SW480 (cell line): ENCODE measurements at places on chromosomes 2 and 18.

DNA sequence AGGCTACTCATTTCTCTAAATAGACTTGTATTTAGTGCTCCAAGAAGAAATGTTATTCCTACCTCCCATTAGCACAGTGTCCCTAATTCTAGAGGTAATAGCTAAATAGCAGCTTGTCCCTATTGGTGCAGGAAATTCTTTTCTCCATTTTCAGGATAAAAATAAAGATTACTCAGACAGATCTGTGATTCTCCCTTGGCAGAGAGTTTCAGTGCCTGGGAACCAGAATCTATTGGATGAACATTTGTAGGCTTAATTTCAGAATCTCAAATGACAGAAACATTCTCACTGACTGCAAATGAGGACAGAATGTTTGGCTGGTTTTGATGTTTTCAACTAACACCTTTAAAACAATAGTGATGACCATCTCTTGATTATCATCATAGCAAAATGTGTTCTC, 33.3 kb upstream of the LGALSL start:
- DNase-seq: no peak

DNA sequence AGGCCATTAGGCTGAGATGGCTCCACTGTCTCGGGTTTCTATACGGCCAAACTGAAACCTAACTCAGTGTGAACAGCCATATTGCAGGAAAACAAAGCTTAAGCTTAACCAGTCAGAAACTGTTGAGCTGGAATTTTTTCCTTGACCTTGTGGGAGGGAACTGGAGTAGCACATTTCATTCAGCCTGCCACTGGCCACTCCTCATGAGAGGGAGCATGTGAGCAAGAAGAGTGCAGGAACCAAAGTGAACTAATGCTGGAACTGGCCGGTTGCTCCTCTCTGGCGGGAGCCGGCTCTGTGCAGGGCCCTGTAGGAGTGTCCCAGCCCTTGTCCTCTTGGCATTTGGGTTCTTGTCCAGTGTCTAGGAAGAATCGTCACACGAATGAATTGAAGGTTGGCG, 5.9 kb upstream of the POLE4 start:
- DNase-seq: peak; percentile 27

DNA sequence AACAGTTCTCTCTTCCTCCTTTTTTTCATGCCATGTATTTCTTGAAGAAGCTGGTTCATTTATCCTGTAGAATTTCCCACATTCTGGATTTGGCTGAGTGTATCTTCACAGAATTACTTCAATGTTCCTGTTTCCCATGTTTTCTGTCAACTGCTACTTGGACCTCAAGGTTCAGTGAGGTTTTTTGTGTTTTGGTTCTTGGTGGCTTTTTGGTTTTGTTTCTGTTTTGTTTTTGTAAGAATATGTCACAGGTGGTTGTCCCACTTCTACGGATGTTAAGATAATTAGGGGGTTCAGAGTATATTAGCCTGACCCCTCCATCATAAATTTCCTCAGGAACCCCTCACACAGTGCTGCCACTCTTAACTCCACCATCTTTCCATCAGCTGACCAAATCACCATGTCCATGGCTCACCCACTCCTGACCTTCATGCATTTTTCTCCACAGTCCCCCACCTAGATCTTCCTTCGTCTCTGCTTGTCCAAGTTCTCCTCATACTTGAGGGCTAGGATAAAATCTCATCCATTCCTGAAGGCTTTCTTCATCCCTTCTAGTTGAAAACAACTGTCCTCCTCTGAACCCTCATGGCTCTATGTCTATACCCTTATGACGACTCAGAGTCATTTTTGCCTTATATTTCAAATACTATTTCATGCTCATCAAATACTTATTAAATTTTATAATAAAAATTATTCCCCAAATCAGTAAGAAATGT, 40.4 kb downstream of the PLEKHM3 start:
- DNase-seq: no peak

DNA sequence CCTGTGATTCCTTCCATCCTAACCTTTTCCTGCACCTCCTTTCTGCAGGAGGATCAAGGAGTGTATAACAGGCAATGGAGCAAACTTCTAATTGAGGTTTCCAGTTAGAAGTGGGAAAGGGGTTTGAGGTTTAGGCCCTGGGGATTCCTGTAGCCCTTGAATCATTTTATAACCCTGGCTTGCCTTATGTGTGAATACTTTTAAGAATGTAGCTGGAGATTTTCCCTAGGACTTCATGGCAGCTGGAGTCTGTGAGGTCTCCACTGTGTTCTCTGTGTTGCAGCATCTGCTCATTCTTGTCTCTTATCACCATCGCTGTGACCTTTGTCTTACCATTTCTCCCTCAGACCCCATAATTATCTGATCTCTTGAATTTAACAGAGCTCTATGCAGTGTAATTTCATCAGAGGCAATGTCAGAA, 370.2 kb upstream of the SLC14A2 start:
- no peak for DNase-seq

- DNase-seq: no peak
These were observed 144.5 kb upstream of the DLX2 start for GRCh38 chr2:172247203-172247602.

DNA sequence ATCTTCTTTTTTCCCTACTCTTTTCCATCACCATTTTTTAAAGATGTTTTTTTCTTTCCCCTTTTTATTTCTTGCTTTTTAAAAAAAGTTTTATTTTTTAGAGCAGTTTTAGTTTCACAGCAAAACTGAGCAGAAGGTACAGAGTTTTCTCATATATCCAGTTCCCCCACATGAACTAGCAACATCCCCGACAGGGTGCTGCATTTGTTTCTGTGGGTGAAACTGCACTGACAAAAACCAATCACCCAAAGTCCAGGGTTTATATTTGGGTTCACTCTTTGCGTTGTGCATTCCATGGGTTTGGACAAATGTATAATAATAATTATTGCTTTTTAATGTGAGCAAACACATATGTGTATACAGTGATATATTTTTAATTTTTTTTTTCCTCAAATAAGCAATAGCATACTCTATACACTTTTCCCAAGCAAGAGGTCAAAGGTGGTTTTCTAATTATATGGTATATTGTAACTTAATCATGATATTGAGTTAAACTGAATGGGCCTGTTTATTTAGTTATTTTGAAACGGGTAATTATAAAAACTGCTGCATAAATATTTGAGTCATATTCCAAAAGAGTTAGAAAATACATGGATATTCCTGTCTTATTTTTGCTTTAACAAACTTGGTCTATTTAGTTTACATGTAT, 50.3 kb downstream of the NCK2 start:
- DNase-seq: no peak

- DNase-seq: no peak
These were observed 159.1 kb downstream of the IRS1 start for GRCh38 chr2:226640501-226640900.

- DNase-seq: no peak
These were observed 1.5 kb upstream of the OSGEPL1 start for GRCh38 chr2:189763908-189764661.

- no peak for DNase-seq
These were observed 141.6 kb downstream of the SRBD1 start for GRCh38 chr2:45469314-45470099.
